Stimulated activated CD4-positive, alpha-beta T cell treated with anti-CD3 and anti-CD28 coated beads, Interleukin-4, amount 100 ng/mL, for 4 hours (primary cell): ENCODE measurements at places on chromosomes 16 and 17.

- no peak for DNase-seq
Observed at GRCh38 chr17:82967268-82968032, 112.0 kb upstream of the METRNL start.

DNA sequence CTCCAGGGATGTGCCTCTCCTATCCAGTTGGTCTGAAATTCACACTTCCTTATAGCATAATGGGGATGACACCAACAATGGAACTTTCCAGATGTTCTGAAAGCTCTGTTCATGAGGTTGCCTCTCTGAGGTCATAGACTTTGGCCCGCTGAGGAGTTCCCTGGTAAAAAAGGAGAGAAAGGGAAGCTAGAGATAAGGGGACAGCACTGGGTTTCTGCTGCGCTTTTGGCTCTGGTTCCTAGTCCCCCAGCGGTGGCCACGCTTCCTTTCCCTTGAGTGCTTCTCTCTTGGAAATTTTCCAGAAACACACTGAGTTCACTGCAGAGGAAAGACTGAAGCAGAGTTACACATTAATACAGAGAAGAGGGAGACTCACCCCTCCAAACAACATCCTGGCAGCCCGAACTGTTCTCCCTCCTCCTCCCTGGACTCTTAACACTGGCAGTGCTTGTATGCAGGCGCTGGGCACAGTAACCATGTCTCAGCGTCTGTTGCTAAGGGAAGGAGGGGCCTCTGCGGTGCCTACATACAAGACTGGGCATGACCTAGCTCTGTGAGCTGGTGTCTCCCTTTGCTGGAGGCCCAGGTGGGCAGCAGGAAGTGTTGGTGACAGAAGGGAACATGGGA, at the start of gene DNAH3:
TSS of gene DNAH3 (minus strand) at position 472 of the 627 bp plus-strand sequence. CDS start 527 bp downstream, outside the sequence.
- DNase-seq: no peak

- peak; percentile 78 for DNase-seq
Observed at GRCh38 chr17:7887482-7888183, 956 bp upstream of the CHD3 start.

GRCh38 chr17:17156107-17156506, 50.0 kb downstream of the PLD6 start:
- no peak for DNase-seq

- DNase-seq: no peak
Observed at GRCh38 chr17:51115179-51115578, 5.5 kb downstream of the SPAG9 start.

GRCh38 chr16:27511657-27512448, 37.9 kb downstream of the GTF3C1 start:
- DNase-seq: no peak

GRCh38 chr17:81608605-81609004, 28.3 kb downstream of the NPLOC4 start:
- no peak for DNase-seq

- DNase-seq: no peak
Observed at GRCh38 chr17:7081341-7082062, 1.5 kb upstream of the CLEC10A start.

- DNase-seq: no peak
Observed at GRCh38 chr17:28252436-28252835, 66.6 kb upstream of the TMEM97 start.

GRCh38 chr16:76576526-76576925, 299.3 kb downstream of the CNTNAP4 start:
- DNase-seq: no peak

GRCh38 chr17:57956291-57957119, 1.3 kb upstream of the CUEDC1 start:
- peak; percentile 25 for DNase-seq

- DNase-seq: no peak
Observed at GRCh38 chr17:62715882-62716390, 88.5 kb downstream of the MRC2 start.

DNA sequence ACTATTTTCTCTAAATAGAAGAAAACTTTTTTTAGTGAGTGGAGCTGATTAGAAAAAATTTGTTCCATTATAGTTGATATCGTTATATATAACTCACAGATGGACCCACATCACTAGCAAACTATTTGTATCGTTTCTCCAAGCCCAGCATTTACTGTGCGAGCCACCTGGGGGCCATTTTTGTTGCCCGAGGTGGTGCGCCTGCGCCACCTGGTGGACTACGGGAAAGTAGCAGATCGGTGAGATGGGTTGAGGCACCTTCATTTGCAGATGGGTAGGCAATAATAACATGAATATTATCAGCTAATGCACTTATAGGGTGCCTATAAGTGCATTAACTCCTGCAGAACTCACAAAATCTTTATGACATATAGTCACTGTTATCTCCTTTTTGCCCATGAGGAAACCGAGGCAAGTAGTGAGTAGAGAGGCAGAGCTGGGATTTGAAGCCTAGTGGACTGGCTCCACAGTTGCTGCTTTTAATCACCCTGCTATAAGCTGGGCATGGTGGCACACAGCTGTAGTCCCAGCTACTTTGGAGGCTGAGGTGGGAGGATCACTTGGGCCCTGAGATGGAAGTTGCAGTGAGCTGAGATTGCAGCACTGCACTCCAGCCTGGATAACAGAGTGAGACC, 23.2 kb upstream of the NTN1 start:
- peak; percentile 68 for DNase-seq

- DNase-seq: peak; percentile 13
Observed at GRCh38 chr16:22008215-22009059, 526 bp downstream of the MOSMO start.

DNA sequence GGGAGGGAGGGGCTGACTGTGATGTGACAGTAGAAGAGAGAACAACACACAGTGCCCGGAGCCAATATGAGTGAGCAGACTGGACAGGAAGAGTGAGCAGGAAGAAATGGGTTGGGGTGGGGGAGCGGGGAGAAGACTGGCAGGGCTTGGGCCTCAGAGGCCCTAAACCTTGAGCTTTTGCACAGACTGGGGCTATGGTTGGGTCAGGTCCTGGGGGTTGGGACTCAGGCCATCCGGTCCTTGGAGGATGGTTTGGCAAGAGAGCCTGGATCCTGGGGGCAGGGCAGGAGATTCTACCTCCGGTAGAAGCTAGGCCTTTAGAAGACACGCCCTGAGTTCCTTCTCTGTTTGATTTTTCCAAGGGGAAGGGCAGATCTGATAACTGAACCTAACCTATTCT, 1.1 kb downstream of the CAMTA2 start:
- no peak for DNase-seq

- no peak for DNase-seq
Observed at GRCh38 chr17:65057531-65058090, 1.1 kb upstream of the GNA13 start.

- no peak for DNase-seq
Observed at GRCh38 chr17:7442142-7442541, 2.7 kb upstream of the CHRNB1 start.

DNA sequence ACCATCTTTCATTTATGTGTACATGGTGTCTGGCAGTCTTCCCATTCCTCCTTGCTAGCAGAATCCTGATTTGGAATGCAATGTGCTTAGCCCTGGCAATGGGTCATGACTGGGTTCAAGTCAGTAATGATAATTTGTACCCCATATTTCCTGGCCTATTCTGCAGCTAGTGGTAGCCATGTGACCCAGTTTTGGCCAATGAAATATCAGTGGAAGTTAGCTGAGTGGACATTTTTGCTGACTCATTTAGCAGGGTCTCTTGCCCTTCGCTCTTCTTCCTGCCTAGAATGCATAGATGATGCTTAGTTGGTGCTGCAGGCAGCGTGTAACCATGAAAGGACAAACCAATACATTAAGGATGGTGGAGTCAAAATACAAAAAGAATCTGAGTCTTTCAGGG, 78.8 kb upstream of the AKTIP start:
- no peak for DNase-seq

DNA sequence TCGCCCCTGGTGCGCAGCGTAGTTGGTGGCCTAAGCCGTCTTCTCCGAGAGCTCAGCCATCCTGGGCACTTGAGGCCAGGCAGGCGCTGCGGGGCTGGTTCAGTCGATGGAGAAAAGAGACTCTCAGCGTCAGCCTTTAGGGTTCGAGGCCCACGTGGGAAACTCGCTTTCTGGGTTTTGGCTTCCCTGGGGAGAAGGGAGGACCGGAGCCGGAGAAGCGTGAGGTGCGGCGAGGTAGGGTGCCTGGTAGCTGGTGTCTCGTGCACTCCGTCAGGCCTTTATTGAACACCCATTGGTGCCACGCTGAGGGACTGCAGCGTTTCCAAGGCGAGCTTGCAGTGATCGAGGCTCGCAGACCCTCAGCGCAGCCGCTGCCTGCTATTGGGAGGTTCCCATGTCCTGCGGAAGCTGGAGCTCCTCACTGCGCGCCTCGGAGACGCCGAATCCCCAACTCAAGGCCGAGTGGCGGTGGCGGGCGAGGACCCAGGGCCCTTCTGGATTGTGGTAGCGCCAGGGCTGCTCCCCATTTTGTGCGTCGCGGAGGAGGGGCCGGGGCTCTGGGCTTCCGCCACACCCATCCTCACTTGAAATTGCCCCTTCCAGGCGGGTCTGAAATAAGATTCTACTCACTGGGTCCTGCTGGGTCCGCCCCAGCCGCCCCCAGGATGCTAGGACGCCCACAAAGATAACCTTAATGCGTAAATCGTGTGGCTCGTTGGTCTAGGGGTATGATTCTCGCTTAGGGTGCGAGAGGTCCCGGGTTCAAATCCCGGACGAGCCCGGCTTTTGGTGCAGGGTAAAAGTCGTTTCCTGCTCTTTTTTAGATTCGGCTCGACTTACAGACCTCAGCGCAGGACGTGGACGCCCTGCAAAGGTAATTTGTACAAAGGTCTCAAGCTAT, 1.2 kb downstream of the OR1F1 start:
- DNase-seq: peak; percentile 53

GRCh38 chr17:57279432-57279831, 23.1 kb downstream of the MSI2 start:
- no peak for DNase-seq

DNA sequence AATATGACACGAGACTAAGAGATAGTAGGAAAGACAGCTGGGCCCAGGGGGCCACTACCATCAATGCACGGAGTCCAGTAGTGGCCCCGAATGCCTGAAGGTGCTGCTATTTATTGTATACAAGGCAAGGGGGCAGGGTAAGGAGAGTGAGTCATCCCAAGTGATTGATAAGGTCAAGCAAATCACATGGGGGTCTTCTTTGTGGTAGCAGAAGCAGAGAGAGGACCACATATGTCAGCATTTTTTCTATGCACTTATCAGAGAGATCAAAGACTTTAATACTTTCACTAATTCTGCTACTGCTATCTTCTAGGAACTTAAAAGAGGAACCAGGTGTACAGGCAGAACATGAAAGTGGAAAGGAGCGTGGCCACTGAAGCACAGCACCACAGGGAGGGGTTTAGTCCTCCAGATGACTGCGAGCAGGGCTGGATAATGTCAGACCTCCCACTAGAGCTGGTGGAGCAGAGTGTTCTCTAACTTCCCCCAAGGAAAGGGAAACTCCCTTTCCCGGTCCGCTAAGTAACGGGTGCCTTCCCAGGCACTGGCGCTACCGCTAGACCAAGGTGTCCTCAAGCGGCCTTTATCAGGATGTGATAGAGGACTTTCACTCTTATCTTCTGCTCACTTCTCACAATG, 26.4 kb upstream of the ARL4D start:
- no peak for DNase-seq

- DNase-seq: no peak
Observed at GRCh38 chr16:65117811-65118448, 3.9 kb downstream of the CDH11 start.

GRCh38 chr16:27727941-27728340, 178.0 kb downstream of the KATNIP start:
- no peak for DNase-seq

- DNase-seq: no peak
Observed at GRCh38 chr17:8889458-8890210, 22.2 kb upstream of the PIK3R6 start.

- no peak for DNase-seq
Observed at GRCh38 chr17:660453-660852, 54.2 kb downstream of the VPS53 start.

GRCh38 chr17:332558-333322, 19.9 kb downstream of the RPH3AL start:
- no peak for DNase-seq

DNA sequence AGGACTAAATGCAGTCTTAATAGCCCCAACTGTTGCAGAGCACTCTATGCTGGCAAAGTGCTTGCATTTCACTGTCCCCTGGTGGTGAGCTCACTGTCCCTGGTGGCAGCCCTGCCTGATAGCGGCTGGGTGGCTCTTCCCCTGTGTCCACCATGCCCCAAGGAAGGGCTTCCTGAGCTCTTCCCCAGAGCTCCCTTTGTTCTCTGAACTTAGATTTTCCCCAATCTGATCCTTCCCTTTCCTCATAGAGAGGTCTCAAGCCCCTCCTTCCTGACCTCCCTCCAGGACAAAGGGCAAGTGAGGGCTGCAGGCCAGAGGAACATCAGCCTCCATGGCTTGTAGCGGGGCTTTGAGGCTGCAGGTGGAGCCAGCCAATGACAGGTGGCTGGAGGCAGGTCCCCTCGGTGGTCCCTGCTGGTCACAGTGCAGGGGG, 17.0 kb downstream of the BEAN1 start:
- DNase-seq: no peak

DNA sequence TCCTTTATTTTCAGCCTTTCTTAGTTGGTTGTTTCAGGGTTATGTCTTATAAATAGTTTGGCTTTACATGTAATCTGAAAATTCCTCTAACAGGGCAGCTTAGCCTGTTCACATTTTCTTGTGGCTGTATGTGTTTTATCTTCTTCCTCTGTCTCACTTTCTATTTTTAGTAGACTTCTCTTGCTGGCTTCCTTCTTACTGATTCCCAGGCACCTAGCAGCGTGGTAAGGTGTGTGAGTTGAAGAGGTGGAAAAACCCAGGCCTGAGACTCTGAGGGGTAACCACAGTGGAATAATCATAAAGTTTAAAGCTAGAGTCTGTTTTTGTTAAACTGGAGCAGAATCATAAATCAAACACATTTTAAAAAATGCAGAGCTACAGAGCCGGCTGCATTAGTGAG, 190.9 kb downstream of the LGALS9B start:
- DNase-seq: no peak

DNA sequence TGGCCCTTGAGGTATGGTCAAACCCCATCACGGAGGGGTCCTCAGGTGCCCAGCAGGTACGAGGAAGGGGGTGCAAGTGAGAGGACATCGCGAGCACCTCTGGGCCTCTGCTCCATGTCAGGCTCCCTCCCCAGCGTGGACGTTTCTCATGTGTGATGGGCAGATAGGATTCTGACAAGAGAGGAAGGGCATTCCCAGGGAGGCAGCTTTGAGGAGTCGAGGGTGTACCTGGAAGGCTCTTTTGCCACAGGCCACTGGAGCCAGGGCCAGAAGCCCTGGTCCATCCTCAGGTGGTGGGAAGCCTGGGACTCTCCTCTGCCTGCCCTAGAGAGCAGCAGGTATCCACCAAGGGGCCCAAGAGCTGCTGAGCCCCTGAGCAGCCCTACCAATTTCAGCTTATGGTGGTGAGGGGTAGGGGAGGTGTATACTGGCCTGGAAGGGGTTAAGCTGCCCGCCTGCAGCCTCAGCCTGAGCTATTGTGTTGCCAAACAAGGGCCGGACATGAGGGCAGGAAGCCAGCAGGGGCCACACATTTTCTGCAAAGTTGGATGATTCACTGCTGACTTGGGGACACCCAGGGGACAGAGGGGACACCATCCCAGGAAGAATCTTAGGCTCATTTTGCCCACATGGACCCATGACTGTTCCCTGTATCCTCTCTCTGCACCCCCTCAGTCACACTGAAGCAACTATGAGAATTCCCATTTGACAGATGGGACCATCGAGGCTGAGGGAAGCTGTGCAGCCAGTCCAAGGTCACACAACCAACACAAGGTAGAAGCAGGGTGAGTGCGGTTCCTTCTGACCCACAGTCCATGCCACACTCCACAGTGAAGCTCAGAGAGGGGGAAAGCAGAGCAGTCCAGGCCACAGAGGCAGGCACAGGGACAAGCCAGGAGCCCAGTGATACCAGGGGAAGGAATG, 1.7 kb downstream of the CDH5 start:
- no peak for DNase-seq
